Activated effector memory CD4-positive, alpha-beta T cell treated with Interleukin-2 at 50 U/mL for 16 hours (primary cell): ENCODE measurements at places on chromosomes 5 and 9.

DNA sequence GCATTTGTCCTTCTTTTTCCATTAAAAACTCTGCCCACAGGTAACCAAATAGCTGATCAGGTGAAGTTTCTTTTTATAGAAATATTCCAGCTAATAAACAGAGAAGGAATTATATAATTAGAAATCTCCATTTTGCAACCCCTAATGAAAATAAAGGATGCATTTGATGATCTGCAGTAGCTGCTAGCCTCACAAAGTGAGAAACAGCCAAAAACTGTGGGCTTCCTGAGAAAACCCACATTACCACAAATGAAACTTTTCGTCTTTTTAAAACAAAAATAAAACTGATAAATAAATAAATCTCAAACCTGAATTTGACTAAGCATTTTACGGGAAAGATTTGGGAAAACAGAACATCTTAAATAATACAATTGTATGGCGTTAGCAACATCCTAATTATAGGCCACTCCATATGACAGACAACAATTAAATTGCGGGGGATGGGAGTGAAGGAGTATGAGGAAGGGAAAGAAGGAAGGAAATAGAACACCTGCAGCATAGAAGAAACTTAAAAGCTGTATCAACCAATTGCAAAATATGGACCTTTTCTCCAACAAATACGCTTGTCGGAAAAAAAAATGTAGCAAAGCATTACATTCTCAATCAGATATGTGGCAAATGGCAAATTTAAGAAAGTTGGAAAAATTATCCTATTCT, 283.0 kb upstream of the ITGA1 start:
- DNase-seq = no peak

GRCh38 chr5:158273035-158273434, 414.1 kb upstream of the CLINT1 start:
- no peak for DNase-seq

DNA sequence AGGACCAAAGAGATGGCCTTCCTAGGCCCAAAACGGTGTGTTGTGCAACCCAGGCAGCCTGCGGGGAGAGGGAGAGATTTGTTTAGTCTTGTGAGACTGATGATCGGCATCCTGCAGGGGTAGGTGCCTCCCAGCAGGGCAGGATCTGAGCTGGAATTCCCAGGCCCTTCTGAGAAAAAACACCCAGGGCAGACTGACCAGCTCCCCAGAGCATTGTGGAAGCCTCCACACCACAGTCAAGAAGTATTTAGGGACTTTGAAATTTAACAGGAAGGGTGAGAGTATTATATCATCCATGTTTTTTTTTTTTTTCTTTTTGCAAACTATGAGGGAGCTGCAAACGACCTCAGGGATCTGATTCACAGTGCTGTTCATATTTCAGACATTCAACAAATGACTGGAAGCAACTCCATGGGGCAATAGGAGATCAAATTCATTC, 104.5 kb upstream of the LHFPL2 start:
- no peak for DNase-seq

DNA sequence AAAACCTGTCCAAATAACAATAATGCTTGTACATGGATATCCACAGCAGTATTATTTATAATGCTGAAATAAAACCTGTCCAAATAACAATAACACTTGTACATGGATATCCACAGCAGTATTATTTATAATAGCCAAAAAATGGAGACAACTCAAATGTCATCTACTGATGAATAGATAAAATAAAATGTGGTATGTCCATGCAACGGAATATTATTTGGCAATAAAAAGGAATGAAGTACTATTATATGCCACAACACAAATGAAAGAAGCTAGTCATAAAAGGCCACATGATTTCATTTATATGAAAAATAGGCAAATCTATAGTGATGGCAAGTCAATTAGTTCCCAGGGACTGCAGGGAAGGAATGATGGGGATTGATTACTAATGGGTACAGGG, 31.8 kb upstream of the GRAMD2B start:
- no peak for DNase-seq

GRCh38 chr5:55429613-55430253, 105.0 kb downstream of the PLPP1 start:
- DNase-seq = no peak
